ENCODE measurements at places on chromosomes 2 and 18.

DNA sequence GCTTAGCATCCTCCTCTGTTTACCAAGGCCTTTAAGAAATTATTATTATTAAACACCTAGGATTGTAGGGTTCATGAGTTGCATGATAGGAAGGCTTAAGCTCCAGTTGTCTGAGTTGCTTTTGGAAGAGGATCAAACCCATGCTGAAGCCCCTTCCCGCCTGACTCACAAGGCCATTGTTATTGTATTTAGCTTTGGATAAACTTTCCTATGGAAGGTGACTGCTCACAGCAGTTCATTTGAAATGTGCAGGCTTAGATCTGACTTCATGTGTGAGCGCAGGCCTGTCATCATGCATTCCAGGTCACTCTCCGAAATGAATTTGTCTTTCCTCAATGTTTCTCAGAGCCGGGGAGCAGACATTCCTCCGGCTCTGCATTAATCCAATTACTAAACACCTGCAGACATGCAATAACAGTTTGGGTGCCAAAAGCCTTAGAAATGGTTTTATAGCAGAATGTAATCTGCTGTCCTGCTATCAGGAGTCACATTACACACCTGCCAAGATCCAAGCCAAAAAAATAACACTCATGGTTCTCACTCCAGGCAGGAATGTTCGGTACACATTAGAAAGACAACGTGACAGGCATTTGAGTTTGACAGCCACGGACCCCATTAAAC is 119.9 kb downstream of the OSR1 start:
- no peak for DNase-seq

GRCh38 chr18:58894930-58895329 is 30.3 kb downstream of the ZNF532 start:
- DNase-seq = no peak

- no peak for DNase-seq
Observed at GRCh38 chr2:201707753-201708152, 9.3 kb upstream of the MPP4 start.

- no peak for DNase-seq
Observed at GRCh38 chr2:22355816-22356433, 1029.1 kb upstream of the KLHL29 start.

GRCh38 chr2:219425238-219426067 is 7.3 kb downstream of the DES start:
- DNase-seq = no peak

DNA sequence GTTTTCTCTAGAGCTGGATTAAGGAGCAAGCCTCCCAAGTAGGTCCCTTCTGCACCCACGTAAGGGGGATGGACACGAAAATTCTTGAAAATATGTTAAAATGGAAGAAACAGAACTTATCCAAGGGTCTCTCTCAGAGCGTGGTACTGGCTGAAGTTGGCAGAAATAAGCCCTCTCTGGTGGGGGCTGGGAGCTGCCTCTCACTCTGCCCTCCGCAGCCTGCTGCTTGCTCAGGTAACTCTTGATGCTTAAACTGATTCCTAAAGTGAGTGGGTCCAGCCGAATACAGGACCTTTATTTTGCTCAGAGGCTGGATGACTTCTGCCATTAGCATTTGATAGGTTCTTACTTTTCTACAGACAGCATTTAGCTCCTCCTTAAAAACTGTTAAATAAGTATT is 78.1 kb downstream of the SPHKAP start:
- DNase-seq = no peak

GRCh38 chr2:223815186-223815883 is 22.0 kb downstream of the AP1S3 start:
- DNase-seq = no peak

DNA sequence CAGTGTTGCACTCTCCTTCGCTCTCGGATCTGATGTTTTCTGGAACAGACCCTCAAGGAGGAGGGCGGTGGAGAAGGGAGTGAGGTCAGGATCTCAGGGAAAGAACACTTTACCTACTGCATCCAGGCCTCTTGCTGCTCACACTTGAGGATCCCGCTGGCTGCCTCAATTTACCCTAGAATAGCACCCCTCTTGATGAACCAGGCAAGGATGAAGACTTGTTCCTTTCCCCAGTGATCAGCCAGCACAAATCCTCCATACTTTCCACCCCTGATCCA is 14.2 kb downstream of the WNT10A start:
- DNase-seq = no peak

GRCh38 chr2:239381709-239382134 is 19.1 kb downstream of the HDAC4 start:
- no peak for DNase-seq

DNA sequence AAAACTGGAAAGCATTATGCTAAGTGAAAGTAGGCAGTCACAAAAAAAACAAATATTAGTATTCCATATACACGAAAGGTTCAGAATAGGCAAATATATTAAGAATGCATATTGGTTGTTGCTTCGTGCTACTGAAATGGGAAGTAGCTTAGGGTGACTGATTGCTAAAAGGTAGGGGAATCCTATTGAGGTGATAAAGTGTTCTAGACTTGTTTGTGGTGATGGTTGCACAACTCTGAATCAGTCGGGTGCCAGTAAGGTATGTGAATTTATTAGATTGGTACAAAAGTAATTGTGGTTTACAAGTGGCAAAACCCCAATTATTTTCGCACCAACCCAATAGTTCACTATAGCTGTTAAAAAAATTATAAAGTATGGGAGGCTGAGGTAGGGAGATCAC is 20.7 kb downstream of the USP34 start:
- DNase-seq = no peak

GRCh38 chr2:120503206-120503792 is 157.4 kb downstream of the INHBB start:
- no peak for DNase-seq

DNA sequence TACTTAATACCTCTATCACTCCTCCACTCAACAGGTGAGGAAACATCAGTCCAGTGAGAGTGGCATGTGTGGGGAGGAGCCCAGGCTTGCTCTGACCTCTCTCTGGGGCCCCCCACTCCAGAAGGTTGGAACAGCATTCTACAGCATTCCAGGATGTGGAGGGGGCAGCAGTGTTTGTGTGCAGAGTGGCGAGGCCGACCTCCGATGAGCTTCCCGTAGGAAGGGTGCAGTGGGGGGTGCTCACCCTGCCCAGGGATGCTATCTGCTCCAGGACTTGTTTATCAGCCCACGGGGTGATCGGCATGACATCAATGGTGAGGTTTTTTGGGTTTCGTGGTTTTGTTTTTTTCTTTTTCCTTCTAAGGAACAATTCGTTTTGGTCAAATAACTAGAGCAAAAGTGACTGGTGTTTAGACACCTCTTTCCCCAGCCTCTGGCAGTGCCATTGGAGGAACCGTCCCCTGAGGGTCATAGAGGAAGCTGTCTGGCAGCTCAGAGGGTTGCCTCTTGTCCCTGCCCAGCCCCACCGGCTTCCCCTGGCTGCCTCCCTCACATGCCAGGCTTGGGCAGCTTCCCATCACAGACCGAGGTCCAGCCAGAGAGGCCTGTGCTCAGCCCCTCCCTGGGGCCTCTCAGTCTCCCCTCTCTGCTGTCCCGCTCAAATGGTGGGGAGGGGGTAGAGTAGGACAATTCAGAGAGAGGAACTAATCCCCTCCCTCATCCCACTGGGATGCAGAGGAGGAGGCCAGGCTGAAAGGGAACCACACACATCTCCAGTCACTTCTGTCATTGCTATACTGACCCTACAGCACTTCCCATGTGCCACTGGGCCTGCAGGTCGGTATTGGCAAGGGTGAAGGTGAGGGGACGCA is 96.5 kb downstream of the ZFP36L2 start:
- no peak for DNase-seq
